ENCODE measurements at places on chromosomes 1 and 21. TPM values are rescaled to one million over a fixed set of nuclear protein-coding genes. Genes with fewer than 3 reads are reported as not detected.
A peak's percentile ranks its signal among the peaks of the same experiment; 100 is the strongest.

DNA sequence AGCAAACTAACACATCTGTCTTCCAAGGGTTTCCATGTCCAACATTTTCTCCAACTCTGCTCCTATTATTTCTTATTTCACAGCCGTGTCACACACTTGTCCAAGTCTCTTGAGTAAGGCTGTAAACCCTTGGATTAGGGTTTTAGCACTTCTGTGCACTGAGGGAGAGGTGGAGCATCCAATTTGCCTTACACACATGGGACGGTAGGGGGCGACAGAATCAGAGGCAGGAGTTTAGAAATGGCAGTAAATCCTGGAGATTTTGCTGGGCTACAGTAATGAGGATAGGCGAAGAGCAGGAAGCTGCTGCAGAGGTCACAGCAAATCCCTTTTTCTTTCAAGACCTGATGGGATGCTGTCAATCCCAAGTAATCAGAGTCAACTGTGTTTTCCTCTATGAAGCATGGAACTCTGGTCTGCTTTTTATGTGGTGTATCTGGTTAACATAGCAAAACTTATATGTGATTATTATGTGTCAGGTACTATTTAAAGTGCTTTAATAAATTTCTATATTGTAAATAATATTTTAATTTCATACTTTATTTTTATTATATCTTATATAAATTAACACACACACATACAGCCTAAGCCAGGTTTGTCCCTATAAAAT lies 15.4 kb upstream of the LCE5A start:
- peak; percentile 25 for DNase-seq

DNA sequence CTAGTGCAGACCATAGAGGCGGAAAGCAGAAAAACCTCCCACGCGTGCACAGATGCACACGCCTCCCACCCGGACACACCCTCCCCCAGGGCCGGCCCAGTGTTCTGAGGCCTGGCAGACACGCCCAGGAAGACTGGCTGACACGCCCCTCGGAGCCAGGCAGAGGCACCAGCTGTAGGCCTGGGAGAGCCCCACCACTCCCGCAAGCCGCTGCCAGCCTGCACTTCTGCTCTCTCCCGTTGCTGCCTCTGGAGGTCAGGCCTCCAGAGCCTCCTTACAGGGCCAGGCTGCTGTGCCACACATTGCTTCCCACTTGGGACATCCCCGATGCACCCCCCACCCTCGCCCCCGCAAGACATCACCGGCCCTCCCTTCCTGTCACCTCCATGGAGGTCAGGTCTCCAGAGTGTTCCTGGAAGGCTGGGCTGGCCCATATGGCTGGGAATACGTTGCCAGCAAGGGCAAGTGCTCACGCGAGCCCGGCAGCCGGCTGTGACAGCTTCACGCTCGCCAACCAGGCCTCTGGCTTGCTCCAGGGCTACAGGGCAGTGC lies 40.4 kb downstream of the CASZ1 start:
- peak; percentile 90 for DNase-seq

DNA sequence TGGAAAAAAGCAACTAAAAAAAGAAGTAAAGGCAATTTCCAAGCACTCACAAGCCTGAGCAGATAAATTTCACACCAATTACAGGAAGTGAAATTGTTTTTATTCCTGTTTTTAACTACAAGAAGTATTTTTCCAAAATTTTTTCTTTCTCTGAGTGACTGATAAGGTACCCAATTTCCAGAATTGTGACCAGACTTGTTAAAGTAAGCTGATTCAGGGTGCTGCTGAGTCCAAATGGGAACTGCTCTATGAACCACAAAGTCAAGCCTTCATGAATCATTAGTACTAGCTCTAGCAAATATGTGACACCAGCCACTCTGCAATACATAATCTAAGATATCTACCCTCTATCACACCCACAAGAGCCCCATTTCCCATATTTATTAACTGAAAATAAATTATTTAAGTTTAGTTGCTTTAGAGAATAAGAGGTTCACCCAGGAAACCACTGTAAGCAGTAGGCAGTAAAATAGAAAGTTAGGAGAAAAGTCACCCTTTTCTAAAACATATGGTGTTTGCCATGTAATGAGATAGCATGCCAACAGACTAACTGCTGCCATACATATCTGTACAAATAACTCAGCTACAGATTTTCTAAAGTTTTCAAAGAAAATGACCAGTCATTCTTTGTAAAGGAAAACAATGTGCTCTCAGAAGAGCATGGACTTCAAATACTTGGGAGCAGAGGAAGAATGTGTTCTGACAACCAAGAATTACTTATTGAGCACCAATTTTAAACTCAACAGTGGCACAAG lies 43.1 kb upstream of the TNFSF18 start:
- DNase-seq, result no peak

DNA sequence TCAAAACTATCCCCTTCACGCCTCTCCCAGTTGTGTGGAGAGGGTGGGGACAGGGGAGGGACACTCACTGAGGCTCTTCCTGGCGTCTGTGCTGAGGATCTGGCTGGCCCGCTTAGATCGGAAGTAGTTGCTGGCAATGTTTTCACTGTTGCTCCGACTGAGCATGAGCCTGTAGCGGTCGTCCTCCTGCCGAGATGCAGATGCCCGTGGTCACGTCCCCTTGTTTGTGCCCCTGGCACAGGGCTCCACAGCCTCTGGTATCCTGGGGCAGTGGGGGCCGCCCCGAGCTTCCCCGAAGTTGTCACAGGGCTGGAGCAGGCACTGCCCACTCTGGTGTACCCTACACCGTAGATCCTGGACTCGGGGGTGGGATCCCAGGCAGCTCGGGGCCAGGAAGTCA lies 5.0 kb upstream of the DDOST start:
- DNase-seq, result no peak

DNA sequence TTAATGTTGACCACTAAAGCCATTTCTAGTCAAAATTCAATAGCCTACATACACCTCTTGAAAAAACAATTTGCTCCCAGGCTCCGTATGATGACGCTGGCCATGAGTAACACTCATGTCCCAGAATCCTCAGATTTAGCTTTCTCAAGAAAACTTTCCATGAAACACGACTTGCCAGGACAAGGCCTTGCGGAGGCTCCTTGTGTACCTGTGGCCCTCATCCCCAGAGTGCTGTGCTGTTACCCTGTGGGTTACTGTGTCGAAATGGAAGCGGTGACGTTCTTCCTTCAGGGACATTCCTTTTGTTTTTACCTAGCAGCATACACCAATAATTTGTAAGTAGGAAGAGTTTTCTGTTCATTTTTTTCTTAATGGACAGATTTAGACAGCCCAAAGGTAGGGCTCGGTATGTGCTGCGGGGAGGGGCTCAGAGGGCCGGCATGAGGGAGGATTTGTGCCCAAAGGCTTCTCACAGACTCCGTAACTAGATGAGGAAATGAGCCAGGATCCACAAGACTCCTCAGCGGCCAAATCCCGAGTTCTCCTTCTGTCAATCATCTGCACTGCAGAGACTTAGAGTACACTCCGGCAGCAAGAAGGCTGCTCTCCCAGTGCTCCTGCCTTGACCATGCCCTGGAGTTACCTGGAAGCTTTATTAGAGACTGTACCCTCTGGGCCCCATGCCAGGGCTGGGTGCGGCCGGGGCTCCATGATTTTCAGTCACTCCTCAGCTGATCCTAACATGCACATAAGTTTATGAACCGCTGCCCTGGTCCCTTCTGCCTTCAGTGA lies 17.8 kb downstream of the GNG12 start:
- DNase-seq, result no peak

GRCh38 chr21:22395965-22396364 lies 1397.8 kb downstream of the NCAM2 start:
- DNase-seq, result no peak

GRCh38 chr1:81525085-81525484 lies 275.6 kb upstream of the ADGRL2 start:
- peak; percentile 40 for DNase-seq

DNA sequence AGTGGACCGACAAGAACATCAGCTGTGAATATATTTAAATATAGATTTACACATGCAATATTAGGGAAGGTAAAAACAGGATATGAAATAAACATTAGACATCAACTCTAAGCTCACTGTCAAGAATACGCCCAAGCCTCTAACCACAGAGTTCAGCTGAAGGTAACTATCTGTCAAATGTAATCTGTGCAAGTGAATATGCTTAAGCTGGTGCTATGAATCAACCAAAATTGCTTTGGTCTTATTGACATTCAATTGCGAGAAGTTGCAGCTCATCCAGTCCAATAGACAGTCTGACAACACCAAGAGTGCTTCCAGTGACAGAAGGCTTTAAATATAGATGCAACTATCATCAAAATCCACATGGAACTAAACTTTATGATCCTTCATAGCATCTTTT lies 32.3 kb downstream of the USH2A start:
- no peak for DNase-seq

DNA sequence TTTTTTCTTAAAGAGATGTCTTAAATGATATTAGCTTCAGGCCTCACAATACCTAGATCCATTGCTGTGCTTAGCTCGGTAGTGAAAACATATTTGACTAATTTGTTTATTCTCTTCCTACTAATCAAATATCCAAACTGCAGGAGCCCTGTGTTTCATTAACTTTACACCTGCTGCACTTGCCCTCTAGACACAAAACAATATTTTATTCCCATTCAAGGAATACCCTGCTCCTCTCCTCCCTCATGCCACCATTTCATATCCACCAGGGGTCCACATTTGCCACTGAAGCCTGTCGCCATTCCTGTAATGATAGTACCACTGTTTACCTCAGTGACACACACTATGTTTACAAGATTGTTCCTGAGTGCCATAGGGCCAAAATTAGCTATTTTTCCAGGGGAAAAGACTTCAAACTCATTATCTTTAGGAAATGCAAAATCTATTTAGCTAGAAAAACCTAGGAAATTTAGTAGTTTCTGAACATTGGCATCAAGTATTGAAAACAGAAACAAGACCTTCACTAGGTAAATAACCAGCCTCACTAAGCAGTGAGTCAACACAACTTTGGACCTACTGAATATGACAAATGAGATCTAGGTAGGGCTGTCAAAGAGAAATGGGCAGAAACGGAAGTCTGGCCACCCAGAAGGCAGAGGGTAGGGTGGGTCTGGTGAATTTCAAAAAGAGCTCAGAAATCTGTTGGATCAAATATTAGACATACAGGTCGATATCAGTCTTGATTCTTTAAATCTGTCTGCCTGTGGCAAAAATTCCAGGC lies 134.6 kb upstream of the KCNK1 start:
- no peak for DNase-seq

DNA sequence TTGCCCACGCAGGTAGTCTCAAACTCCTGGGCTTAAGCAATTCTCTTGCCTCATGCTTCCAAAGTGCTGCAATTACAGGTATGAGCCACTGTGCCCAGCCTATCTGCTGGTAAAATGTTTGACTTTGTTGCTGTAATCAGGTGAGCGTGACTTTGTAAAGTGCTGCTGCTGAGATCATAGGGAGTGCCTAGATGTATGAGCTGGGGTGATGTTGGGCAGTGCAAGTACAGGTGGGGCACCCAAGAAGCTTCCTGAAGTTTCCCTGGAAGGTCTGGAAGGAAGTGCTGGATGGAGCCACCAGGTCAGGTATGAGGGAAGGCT lies 43.1 kb downstream of the KIF21B start:
- no peak for DNase-seq

DNA sequence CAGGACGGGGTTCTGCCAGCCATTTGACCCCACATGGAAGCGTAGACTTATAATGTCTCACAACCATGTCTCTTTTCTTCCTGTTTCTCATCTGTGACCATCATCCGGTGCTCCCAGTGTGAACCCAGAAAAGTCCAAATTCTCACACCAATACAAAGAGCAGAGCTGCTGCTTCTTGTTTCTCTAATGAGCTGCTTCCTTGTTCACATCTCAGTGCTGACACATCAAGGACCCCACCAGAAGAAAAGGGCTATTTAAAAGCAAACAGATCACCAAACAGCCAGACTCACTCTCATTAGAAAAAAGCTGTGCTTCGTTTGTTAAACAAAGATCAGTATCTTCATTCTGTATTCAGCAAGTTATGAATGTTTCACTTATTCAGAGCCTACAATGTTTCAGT lies 835 bp upstream of the LCE1D start:
- no peak for DNase-seq

DNA sequence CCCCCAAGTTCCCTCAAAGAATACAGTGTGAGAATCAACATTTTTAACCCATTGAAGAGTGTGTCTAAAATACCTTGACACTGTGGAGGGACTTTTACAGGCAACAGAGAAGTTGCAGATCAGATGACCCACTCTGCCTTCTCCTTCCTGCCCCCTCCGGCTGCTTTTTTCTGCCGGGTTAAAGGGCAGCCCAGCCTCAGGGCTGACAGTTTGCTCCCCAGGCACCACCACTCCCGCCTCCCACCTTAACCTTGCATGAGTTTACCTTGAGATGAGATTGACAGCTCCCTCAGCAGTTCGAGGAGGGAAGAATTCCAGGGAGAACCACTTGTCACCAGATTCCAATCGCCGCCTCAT lies 3.2 kb downstream of the MTHFR start:
- peak; percentile 44 for DNase-seq

GRCh38 chr1:4965346-4966075 lies 311.1 kb downstream of the AJAP1 start:
- DNase-seq, result no peak

GRCh38 chr1:107415241-107415640 lies 274.4 kb downstream of the NTNG1 start:
- DNase-seq, result no peak

- no peak for DNase-seq
Measured at GRCh38 chr1:49541096-49541752, 482.5 kb downstream of the AGBL4 start.

DNA sequence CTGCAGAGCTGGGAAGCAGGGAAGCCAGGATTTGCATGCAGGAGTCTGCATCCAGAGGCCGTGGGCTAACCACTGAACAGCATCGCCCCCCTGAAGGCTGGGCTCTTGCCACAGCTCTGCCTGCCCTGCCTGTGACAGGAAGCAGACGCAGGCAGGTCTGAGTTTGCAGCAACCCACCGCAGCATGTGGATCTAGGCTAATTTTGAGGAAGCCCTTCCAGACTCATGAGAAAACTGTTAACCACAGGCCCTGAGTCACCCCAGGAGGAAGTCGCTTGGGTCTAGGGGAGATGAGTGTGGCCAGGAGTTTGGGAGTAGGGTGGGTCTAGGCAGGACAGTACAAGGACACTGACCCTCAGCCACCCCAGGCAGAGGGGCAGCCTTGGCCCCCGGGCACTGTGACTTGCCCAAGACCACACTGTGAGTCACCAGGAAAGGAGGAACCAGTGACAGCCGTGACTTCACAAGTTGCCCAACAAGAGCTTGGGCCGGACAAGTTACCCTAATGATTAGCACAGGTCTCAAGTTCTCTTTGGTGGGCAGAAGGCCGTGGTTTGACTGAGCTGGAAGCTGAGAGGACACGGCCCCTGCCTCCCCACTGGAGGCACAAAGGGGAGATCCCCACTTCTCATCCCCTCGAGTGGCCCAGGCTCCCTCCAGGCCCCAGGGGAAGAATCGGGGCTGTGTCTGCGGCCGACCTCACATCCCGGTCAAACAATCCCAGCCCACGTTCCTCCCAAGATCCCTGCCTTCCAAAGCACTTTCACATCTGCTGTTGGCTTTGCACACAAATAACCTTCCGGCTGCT lies 826 bp downstream of the LAPTM5 start:
- no peak for DNase-seq

- peak; percentile 80 for DNase-seq
Measured at GRCh38 chr1:225973158-225973557, 26.0 kb downstream of the SDE2 start.

GRCh38 chr1:246527402-246528088 lies 20.5 kb upstream of the SMYD3 start:
- no peak for DNase-seq

Gene RNF2
- total RNA-seq, result 26.0 TPM

Gene PLA2G2C
- total RNA-seq, result 0.31 TPM

Gene BTBD8
- total RNA-seq, result 5.8 TPM

Gene UMODL1
- total RNA-seq, result not detected

Gene TACSTD2
- 502 TPM for total RNA-seq

Gene C8B
- total RNA-seq, result not detected

Gene SELENOF
- total RNA-seq, result 239 TPM

Gene NKAIN1
- 0.19 TPM for total RNA-seq

Gene ARHGAP29
- total RNA-seq, result 145 TPM

Gene ANGPTL7
- total RNA-seq, result 0.19 TPM

Gene PPIAL4G
- 0.35 TPM for total RNA-seq

Data from kidney (tissue), 22 donors.